Suppressor macrophage treated with lipopolysaccharide for 4 hours (primary cell): ENCODE measurements at places on chromosomes 2 and 18.

DNA sequence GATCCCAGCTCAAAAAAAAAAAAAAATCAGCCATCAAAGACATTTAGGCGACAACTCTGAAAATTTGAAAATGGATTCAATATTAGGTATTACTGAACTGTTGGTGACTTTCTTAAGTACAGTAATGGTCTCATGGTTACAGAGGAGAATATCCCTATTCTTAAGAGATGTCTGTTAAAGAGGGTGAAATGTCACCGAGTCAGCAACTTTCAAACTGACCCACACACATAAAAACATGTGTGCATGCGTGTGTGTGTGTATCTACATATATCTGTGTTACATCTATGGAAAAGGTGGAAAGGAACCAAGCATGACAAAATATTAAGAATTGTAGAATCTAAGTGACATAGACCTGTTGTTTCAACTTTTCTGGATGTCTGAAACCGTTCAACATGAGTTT lies 41.6 kb upstream of the GLI2 start:
- DNase-seq = no peak

DNA sequence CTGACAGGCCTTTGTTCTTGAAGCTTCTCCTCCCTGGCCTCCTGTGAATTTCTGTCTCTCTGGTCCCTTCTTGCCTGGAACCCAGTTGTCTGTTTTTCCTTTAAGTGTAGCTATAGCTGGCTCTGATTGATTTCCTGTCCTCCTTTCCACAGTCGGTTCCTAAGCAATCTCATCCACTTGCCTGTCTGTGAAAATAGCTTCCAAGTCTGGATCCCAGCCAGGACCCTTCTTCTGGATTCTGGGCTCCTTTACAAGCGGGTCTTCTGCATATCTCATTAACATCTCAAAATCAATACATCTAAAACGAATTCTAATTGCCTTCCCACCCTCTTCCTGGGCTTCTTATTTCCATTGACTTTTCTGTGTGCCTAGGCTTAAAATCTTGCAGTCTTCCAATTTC lies 124.9 kb downstream of the DAW1 start:
- DNase-seq = no peak

- no peak for DNase-seq
These were observed 6.0 kb upstream of the ANKRD29 start for GRCh38 chr18:23668731-23669130.

DNA sequence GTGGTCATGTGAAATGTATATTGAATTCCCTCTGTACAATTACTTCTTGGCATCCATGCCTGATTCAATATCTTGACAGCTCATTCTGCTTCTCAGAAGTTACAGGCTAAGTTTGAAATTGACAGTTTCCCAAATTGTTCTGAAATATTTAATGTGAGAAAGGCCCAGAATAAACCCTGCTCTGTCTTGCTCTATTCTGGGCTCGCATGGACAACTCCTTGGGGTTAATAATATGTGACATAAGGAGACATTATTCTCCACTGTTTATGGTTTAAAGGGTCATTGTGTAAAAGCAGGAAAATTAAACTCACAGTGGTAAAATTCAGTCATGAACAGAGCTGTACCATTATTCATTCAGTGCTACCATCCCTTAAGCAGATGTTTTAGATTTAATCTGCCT lies 160.7 kb upstream of the CNTNAP5 start:
- DNase-seq = no peak

GRCh38 chr18:38310936-38311335 lies 745.3 kb upstream of the CELF4 start:
- DNase-seq = no peak

GRCh38 chr2:168145011-168145410 lies 102.4 kb downstream of the STK39 start:
- no peak for DNase-seq

DNA sequence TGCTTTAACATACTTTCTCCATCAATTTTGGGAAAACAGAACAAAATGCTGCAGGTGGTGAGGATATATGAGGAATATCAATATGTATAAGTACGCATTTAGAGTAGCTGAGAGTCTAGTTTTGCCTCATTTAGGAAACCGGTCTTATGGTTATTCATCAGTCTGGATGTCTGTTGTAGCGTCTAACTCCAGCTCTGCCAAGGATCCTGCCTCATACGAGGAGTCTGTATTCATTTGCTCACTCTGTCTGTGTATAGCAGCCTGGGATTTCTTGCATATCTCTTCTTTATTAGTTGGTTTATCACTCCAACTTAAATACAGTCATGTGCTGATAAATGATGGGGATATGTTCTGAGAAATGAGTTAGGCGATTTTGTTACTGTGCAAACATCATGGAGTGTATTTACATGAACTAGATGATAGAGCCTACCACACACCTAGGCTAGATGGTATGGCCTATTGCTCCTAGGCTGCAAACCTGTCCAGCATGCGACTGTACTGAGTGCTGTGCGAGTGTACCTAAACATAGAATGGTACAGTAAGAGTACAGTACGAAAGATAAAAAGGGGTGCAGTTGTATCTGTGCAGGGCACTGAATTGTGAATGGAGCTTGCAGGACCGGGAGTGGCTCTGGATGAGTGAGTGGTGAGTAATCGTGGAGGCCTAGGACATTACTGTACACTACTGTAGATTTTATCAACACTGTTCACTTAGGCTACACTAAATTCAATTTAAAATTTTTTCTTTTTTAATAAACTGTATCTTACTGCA lies 148.1 kb downstream of the ZNF407 start:
- no peak for DNase-seq

GRCh38 chr18:49879271-49879580 lies 65.9 kb upstream of the ACAA2 start:
- no peak for DNase-seq

DNA sequence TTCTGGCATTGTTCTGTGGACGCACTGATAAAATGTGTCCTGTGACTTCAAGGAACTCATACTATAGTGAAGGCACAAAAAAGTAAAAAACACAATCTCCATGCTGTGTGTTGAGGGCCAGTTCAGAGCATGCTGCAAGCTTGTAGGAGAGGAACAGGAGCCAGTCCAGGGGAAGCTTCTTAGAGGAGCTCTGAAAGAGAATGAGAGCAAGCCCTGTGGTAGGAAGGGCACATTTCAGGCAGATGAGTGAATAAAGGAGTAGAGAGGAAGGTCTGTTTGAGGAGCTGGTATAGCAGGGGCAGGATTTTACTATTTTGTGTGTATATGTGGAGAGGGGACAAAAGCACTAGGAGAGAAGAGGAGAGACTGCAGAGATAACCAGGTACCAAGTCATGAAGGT lies 478.3 kb downstream of the ZEB2 start:
- DNase-seq = no peak

DNA sequence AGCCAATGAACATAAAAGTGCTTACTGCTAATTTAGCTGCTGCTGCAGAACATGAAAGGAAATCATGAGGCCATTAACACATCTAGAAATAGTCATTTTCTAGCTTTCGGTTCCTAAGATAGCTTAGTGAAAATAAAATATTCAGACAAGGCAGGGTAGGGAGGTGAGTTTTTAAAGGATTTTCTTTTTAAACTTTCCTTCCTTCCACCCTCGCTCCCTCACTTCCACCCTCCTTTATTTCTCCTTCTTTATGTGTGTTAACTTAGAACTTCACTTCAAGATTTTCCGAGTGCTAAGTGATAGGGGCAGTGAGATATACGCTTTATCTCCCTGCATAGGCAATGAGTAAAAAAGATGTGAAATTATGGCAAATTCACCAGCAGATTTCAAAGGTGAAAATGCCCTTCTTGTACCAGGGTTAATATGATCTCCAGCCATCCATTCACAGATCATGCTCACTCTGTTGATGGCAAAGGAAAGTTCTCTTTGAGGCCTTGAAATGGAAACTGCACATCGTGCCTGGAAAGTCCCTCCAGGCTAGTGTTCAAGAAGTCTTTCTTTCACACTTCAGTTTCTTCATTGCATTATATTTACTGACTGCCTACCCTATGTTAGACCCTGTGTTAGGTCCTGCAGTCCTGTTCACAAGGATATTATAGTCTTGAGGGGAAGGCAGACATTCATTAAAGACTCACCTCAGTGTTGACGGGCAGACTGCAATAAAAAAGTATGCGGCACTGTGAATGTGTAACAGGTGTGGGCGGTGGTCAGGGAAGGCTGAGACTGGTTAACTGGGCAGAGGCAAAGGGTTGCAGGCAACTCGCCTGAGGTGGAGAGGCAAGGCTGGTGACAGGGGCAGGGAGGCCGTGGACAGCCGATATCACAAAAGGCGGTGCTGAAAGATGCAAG lies 200.8 kb downstream of the PLCL1 start:
- peak; percentile 45 for DNase-seq

GRCh38 chr18:33837191-33837590 lies 259.2 kb downstream of the ASXL3 start:
- no peak for DNase-seq

DNA sequence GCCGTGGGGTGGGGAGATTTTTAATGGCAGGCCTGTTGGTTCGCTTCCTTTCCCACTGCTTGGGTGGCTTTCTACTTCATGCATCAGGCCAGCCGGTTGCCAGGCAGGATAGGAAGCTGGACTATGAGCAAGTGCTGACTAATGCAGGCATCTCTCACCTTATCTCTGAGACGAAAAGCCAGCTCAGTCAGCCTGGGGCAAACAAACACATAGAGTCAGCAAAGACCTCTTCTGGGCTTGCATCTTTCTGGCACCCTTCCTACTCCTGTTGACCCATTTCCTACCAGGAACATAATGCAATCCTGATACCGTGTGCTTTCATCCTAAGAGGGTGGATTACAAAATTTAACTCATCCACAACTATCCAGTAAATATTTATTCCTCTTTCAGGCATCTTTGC lies 416.6 kb upstream of the MEX3C start:
- DNase-seq = no peak

DNA sequence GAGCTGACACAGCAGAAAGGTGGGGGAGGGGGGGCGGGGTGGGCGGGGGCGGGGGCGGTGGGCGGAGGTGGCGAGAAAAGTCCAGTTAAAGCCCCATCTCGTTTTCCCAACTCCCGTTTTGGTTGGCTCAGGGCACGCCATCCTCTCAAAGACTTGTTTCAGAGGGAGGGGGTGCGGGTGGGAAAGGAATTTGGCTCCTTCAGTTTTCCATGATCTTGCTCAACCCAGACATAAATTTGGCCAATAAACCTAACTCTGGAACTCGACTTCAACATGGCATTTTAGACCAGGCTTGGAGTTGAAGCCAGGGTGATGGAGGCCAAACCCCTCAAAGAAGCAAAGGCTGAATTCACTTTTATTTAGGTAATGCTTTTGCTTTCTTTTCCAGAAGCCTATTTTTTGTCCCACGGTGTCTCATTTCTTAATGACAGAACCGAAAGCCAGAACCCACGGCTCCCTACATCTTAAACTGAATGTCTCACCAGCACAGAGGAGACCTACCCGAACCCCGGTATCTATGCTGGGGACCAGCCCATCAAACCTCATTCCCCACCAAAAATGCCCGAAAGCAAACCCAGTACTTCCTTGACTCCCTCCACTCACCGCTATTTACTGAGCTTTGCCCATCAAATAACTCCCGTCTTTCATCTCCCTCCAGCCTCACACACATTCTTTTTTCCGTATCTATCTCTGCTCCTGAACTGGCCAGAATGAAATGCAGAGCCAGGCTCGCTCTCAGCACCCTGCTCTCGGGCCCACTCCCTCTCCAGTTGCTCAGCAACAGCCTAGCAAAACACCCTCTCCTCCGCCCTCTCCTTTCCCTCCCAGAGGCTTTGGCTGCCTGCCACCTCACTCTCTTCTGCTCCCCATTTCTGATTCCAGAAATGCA lies 4.3 kb downstream of the IGFBP5 start:
- DNase-seq = peak; percentile 29

DNA sequence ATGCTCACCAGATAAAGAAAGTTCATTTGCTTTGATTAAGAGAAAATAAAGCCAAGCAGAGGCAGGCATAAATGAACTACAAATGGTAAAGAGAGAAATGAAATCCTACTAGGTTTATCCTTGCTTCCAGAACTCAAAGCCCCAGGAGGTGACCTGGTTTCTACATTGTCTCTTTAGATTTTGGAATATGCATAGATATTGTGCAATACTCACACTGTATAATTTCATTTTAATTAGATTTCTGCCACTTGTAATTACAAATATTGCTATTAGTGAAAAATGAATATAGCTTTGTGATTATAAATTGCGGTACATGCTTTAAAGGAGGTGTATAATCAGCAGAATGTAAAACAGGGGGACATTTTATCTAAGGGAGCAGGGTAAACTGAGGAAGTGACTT lies 76.9 kb upstream of the NRXN1 start:
- no peak for DNase-seq
